ENCODE measurements at places on chromosomes 6 and 20. TPM values are rescaled to one million over a fixed set of nuclear protein-coding genes. Genes with fewer than 3 reads are reported as not detected.

DNA sequence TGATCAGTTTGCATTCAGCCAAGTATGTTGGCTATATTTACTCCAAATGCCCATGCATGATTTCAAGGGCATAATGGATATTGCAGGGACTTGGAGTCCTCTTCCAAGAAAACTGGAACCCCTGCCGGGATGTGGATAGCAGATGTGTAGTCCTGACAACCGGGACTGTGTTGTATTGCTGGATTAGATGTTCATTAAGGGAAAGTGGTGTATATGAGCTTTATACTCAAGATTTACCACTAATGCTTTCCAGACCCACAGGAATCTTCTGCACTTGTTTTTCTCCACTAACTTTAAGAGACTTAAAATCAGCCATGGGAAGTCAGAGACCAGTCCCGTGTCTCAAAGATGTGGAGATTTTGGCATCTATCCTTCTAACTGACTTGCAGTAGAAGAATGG, 770.9 kb downstream of the HDGFL1 start:
- DNase-seq = no peak

GRCh38 chr20:6956056-6956455, 188.6 kb downstream of the BMP2 start:
- DNase-seq = no peak

DNA sequence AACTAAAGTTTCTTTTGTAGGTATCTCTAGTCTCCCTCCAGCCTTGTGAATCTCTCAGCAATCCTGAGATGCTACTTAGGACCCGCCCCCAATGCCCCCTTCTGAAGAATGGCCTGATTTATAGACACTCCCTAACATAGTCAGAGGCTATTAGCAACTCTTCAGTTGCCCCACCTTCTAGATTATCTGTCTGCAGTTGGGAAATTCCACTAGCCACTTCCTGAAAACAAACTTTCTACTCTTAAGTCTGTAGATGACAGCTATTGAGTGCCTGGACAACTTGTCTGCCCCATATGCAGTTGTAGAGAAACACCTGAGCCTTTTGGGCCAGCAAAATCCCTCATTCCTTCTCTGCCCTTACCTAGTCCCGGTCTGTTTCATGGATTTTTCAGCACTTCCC, 188.2 kb upstream of the PREP start:
- DNase-seq = no peak

DNA sequence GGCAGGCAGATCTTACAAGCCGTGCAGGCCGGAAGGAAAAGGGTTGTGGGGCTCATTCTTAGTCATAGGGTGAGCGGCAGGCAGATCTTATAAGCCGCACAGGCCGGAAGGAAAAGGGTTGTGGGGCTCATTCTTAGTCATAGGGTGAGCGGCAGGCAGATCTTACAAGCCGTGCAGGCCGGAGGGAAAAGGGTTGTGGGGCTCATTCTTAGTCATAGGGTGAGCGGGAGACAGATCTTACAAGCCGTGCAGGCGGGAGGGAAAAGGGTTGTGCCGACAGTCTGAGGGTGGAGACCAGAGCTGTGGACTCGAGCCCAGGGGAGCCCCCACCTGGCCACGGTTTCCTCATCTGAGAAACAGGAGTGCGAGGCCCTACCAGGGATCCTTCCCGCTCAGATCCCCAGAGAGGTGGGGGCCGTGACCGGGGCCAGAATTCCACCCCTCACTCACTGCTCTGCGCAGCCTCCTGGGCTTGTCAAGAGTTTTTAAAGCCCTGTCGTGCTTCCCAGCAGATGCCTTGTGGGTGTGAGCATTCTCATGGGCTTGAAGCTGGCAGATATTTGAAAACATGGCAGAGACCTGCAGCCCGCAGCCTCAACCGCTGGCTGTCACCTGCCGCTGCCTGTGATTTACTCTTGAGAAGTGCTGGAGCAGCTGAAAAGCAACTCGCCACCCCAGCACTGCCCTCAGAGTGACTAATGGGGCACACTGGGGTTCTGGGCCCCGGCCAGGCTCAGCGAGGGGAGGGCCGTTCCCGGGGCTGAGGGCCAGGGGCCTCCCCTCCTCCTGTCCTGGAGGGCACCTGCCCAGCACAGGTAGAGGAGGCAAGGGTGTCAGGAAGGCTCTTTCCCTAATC, 31.9 kb downstream of the NTSR1 start:
- no peak for DNase-seq

GRCh38 chr6:11854408-11855165, 76.0 kb upstream of the ADTRP start:
- DNase-seq = peak; percentile 65

GRCh38 chr6:80622641-80623040, 516.2 kb downstream of the BCKDHB start:
- peak; percentile 91 for DNase-seq

DNA sequence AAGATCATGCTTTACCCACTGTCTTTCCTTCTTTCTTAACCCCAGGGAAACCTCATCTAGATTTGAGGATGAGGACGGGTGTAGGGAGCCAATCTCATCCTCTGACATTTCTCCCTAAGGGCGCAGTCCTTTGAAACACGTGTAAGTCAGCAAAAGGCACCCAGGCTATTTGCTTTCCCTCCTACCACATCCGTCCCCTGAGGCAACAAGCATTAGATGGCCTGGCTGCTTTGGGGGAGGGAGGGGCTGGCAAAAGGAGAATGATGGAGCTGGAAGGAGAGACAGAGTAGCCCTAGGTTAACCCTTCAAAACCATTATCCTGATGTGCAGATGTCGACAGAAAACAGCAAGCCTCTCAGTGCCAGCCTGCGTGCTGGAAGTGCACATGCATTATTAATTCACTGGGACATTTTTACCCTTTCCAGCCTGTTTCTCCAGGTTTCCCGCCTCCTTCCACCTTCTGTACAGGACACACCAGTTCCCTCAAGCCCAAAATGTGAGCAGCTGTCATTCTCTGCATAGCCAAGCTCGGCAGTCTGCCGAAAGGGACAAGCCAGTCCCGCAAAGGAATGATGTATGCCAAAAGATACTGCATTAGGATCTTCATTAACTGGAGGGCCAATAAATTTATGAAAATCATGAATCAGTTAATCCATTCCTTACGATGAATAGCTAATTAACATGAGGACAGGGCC, 547.2 kb downstream of the CD83 start:
- DNase-seq = no peak

DNA sequence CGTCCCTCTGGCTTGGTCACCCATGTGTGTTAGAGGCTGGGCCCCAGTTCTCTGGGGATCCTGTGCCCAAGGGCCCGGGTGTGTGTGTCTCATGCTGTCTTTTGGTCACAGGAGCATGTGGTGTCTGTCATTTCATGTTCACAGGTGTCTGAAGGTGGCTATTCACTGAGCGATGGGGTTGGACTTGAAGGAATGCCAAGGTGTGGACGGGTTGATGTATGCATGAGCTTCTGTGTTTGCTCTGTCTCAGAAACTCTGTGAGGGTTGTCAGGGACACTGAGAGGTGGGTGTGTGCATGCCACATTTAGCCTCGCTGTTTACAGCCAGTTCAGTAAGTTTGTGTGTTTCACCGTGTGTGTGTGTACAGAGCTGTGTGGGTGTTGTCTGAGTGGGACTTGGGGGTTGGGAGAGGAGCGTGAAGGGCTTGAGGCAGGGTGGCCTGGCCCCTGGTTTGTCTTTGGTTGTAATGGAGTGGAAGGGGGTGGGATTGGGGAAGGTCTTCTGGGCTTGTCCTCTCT, 1.2 kb downstream of the DDR1 start:
- DNase-seq = no peak

DNA sequence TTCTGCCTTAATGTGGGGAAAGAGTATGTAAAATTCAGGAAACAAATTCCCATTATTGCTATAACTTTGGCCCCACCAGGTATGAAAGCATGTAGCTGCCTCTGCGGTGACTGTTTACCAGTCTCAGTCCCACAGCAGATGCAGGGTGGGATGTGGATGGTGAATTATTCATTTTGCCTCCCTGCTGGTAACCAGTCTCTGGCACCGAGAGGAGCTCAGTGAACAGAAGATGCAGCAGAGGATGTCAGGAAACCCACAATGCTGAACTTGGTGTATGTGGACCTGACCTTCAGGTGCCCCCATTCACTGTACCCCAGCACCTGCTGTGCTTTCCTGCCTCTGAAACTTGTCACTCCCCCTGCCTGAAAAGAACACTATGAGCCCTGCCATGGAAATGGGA, 8.8 kb upstream of the METTL24 start:
- no peak for DNase-seq

DNA sequence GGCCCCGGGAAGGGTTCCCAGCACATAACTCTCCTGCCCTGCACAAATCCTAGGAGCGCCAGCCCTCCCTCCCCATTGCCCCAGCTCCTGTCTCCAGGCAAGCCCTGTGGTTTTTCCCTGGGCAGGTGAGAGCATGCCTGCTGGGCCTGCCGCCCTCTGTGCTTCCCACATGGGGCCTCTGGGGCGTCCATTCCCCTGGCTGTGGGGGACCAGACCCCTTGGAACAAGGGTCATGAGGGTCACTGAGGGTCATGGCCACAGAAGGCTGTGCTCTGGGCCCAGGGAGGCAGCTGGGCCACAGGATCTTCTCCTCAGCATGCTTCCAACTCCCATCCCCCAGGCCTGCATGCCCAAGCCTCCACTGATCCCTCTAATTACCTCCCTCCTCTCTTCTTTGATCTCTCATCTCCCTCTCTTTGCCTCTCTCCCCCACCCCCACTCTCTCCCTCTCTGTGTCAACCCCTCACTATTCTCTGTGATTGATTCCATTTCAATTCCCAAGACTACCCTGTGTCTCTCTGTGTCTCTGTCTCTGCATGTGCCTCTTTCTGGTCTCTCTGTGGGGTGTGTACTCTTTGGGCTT, 6.1 kb downstream of the MDFI start:
- DNase-seq = no peak

DNA sequence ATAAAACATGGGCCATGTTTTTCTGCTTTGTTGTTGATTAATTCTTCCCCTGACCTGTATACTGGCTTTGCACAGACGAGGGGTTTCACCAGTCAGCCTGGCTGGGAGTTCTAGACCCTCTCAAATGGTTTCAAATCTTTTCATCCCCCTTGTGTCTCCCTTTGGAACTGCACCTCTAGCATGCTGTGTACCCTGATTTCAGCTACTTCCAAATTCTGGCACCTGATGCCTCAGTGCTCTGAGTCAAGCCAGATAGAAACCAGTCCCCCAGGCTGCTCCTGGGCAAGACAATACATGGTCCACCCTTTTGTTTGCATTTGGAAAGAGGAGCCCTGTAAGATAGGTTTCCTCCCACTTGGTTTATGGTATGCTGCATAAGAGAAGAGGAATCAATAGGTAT, 290.2 kb downstream of the BTBD3 start:
- DNase-seq = no peak

- DNase-seq = no peak
Observed at GRCh38 chr6:136035378-136036070, 184.0 kb downstream of the PDE7B start.

DNA sequence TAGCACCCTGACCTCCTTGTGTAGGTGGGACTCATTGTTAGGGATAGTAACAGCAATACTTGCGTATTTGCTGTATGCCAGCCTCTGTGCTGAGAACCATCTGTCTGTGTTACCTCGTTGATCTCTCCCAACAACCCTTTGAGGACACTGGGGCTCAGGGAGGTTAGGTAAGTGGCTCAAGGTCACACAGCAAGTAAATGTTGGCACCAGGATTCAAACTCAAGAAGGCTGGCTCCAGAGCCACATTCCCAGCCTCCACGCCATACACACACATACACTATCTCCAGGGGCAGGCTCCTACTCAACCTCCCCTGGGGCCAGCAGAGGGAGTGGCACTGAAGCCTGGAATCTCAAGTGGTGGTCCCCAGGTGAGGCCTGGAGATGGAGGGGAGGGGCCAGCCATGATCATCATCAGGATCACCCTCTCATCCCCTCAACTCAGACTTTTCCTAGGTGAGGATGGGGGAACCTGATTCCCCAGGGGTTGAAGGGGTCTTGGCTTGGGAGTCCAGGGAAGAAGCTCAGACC, 109.4 kb downstream of the DLGAP4 start:
- no peak for DNase-seq

DNA sequence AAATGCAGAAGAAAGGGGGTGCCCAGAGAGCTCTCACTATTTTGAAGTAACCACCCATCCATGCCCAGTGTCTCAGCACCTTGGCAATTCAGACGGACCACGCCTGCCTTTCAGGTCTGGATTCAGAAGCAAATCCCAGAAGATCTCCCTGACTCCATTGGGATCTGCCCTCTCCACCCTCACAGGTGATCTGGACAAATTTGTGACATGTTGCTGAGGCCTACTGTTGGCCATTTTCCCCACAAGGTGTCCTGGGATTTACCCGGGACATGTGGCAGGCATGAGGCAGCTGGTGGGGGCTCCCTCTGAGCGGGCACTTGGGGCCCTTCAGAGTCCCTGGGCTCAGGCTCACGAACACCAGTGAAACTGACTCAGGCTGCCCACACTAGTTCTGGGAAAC, 51.9 kb upstream of the IYD start:
- DNase-seq = no peak

- no peak for DNase-seq
Observed at GRCh38 chr20:51036827-51037531, 14.1 kb upstream of the KCNG1 start.

GRCh38 chr6:150638765-150639164, 39.1 kb downstream of the PLEKHG1 start:
- DNase-seq = no peak

DNA sequence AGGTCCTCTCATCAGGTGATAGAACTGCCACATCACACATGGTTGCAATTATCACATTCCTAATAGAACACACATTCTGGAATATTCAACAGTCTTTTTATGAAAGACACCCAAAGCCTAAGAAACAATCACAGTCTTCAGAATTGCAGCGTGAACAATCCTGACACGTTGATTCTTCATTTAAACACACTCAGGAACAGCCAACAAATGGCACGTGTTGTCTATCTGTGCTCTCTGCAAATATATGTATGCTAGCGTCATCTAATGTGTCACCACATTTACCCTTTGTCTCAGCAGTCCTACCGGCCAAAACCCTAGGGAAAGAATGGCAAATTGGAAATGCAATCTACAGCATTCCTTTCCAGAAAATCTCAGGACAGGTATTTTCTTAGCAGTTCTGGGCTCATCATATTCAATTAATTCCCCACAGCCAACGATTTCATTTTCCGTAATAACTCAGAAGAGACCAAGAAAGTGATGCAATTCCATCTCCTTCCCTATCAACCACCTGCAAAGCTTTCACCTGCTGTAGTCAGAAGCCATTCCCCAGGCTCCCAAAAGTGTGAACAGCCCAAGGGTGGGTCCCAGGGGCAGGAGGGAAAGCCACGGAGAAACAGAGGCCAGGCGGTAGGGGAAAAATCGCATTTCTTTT, 280.3 kb upstream of the JARID2 start:
- no peak for DNase-seq

GRCh38 chr6:166438211-166438861, 55.6 kb upstream of the MPC1 start:
- no peak for DNase-seq

GRCh38 chr20:16517946-16518783, 55.1 kb downstream of the KIF16B start:
- DNase-seq = no peak

The VWA7 gene
- total RNA-seq = 2.3 TPM

The FLRT3 gene
- 7.9 TPM for total RNA-seq

The BCLAF1 gene
- 32.6 TPM for total RNA-seq

The WFDC12 gene
- total RNA-seq = not detected

The PACSIN1 gene
- not detected for total RNA-seq

The TUBB2B gene
- total RNA-seq = 2.1 TPM

The SLC2A4RG gene
- 195 TPM for total RNA-seq

Measured in left lobe of liver (tissue), 2 donors.